Dermis microvascular lymphatic vessel endothelial cell (primary cell): ENCODE measurements at places on chromosomes 12 and 14.

DNA sequence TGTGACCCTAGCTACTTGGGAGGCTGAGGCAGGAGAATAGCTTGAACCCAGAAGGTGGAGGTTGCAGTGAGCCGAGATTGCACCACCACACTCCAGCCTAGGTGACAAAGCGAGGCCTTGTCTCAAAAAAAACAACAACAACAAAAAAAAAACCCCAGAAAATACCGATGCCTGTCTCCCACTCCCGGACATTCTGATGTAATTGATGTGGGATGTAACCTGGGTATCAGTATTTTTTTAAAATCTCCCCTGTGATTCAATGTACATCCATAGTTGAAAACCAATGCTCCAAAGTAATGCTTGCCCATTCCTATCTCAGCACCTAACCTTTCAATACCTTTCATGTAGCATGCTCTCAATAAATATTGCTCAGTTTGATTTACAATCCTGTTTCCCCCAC is 11.7 kb upstream of the TMED10 start:
- no peak for DNase-seq

DNA sequence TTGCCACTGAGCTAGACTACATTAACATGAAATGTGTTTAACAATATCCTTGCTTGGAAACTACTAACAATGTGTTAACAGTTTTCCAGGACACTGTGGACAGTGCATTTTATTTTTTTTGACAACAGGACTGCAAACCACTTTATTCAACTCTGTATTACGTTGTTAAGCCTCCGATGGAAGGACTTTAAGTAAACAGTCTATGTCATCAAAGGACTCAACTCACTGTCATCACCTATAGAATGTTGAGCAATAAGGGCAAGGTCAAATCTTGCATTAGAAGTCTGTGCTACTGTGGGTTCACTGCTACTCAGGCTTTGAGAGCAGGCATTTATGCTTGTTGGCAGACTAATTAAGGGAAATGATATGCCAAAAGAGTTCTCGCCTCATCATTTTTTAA is 483.7 kb downstream of the FLRT2 start:
- DNase-seq, result no peak

DNA sequence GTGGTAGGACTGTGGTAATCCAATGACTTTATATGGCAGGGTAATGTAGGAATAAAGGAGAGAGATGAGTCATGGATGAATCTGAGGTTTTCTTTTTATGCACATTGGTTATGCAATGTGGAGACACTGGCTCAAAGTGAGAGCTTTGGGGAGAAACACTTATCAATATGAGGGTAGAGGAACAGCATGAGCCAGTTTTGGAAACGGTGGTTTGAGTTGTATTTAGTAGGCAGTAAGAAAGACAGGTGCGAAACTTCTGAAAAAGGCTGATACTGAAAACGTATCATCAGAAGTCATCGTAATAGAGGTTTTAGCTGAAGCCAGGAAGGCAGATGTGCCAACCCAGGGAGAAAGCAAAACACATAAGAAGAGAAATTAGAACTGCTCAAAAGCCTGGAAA is 854.8 kb upstream of the SEL1L start:
- no peak for DNase-seq

DNA sequence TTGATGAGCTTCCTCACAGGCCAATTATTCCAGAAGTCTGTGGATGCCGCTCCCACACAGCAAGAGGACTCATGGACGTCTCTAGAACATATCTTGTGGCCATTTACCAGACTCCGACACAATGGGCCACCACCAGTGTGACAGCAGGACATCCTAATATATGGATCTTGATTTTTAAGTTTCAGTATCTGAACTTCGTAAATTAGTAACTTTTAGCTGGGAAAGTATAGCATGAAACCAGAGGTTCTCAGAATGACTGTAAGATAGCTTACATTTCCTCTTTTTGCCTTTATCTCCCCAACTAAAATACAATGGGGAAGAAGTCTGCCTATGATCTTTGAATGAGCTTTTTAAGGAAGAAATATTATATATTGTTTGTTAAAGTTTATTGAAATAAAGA is 87.0 kb downstream of the DNAI7 start:
- no peak for DNase-seq

- DNase-seq, result peak; percentile 89
Measured at GRCh38 chr14:61525293-61526011, 169.9 kb upstream of the HIF1A start.

DNA sequence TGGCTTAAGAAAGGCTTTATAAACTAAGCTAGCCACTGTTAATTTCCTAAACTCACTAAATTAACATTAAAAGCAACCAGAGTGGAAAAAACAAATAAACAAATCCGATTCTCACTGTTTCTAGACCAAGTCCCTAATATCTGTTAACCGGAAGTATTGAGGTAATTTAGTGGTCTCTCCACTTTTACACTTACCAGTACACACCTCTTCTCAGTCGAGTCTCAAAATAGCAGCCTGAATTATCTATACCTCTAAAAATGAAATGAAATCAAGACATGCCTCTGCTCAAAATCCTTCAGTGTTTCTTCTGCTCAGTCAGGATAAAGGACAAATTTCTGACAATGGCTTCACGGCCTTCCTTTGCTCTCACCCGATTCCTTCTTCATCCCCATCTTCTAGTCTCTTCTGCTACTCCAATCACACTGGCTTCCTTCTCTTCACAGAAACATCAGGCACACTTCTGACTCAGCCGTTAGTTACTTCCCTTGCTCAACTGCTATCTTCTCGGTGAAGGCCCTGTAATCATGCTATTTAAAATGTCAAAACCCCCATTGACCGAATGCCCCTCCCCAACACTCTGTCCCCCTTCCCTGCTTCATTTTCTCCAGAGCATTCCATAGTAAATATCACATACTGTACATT is 161.3 kb downstream of the KITLG start:
- no peak for DNase-seq
